Activated CD4-positive, alpha-beta memory T cell treated with anti-CD3 and anti-CD28 coated beads, Interleukin-2, amount 10 ng/mL, durations not matched to agents 7 days and 5 days (primary cell): ENCODE measurements at places on chromosomes 3 and 15. TPM values are rescaled to one million over a fixed set of nuclear protein-coding genes. Genes with fewer than 3 reads are reported as not detected.

DNA sequence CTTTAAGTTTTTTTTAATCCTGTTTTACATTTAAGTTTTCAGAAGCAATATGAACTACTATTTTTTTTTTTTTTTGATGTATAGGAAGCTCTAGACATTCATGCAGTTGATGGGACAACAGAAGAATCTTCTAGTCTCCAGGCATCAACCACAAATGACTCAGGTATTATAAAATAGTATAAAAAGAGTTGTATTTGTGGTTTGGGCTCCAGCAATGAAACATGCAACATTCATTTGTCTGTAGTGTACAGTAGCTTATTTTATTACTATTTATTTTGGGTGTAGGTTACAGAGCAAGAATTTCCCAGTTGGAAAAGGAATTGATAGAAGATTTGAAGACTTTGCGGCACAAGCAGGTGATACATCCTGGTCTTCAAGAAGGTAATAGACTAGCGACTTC, 38.6 kb downstream of the MGA start:
- DNase-seq: no peak

GRCh38 chr3:185555101-185555501, 2.7 kb upstream of the LIPH start:
- DNase-seq: no peak

DNA sequence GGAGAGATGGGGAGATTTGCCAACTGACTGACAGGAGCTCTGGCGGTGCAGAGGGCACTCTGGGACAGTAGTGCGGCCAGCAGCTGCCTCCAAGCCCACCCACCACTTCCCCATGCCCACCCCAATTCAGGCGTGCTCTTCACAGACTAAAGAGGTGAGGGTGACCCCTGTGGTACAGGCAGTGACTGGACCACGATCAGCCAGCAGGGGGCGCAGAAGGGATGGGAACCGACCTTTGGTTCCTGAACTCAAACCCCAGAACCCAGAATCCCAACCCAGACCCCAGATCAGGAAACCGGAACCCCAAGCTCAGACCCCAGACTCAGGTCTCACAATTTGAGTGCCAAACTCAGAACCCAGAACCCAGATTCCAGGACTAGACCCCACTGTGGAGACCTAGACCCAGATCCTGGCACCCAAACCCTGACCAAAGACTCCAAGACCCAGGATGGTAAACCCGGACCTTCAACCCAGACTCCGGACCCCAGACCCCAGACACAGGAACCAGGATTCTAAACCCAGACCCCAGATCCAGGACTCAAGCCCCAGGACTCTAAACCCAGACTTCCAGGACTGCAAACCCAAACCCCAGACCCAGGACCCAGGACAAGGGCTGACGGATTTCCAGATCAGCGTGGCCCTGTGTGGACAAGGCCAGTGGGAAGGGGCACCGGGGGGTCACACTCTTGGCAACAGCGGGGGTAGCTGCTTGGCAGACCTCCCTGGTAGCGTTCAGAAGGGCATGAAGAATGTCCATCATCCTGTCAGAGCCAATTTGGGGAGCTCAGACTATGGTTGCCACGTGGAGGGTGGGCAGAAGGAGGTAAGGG, 3.7 kb upstream of the MYL3 start:
- peak; percentile 78 for DNase-seq

- peak; percentile 25 for DNase-seq
Measured at GRCh38 chr3:58994746-58995330, 55.0 kb downstream of the CFAP20DC start.

DNA sequence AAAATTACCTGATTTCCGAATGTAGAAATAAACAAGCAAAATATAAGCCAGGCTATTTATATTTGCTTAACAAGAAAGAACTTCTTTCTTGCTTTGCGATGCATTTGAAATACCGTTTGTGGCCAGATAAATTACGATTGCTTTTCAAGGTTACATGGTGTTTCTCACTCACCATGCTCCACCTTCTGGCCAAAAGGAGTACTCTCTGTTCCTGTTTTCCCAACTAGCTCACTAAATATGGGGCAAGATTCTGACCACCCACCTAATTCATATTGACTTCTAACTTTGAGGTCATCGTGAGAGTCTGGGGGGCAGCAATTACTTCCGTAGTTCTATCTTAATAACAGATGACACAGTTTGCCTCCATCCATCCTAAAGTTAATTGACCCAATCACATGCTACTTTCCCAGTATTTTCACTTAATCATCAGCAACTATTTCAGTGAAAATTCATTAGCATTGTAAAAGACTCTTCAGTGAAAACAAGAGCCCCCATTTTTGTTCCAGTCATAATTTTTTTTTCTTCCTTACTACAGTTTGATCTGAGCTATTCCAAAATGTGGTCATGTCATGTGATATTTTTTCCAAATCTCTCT, 25.9 kb downstream of the ACP3 start:
- DNase-seq: peak; percentile 18

- DNase-seq: no peak
Measured at GRCh38 chr15:55530861-55531313, 22.9 kb upstream of the DNAAF4 start.

GRCh38 chr3:124147946-124148345, 156.0 kb upstream of the ROPN1 start:
- no peak for DNase-seq

GRCh38 chr15:91253605-91254004, 153.5 kb downstream of the SV2B start:
- no peak for DNase-seq

The ROBO2 gene
- not detected for total RNA-seq

The GNB4 gene
- total RNA-seq: 6.3 TPM

The DUSP7 gene
- 40.9 TPM for total RNA-seq

The SLC12A8 gene
- total RNA-seq: 1.3 TPM

The LRRN1 gene
- total RNA-seq: 0.35 TPM
